Brain pericyte (primary cell): ENCODE measurements at places on chromosomes 11 and 22.

DNA sequence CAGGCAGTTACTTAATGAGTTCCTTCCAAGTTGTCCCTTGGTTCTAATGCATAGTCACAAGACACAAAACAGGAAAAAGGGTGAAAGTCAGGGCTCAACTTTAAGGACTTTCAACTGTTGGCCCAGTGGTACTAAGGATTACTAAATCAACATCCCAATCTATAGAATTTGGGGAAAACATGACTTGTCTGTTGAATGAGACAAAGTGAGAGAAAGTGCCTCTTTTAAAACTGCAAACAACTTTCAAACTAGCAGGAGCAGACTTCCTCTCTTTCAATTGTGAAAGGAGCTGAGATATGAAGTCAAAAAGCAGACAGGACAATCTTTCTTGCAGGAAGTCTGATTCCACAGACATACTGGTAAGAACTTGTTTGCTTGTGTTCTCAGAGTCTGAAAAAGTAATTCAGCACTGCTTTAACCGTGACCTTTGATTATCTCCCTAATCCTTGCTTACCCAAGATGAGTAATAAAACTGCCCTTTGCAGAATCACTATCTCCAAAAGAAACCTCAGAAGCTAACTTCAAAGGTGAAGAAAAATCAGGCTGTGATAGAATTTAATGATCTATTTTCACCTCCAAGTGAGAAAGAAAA, 960.7 kb upstream of the RAG2 start:
- no peak for DNase-seq

GRCh38 chr22:30694171-30694639, 469 bp upstream of the OSBP2 start:
- DNase-seq = no peak

DNA sequence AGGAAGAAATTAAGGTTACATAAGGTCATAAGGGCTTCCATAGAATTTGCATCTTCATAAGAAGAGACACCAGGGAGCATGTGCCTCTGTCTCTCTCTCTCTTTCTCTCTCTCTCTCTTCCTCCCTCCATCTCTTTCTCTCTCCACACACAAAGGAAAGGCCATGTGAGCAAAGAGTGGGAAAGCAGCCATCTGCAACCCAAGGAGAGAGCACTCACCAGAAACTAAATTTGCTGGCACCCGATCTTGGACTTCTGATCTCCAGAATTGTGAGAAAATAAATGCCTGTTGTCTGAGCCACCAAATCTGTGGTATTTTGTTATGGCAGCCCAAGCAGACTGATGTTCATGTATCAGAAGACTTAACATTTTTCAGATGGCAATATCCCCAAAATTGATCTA, 6.4 kb upstream of the KRTAP5-10 start:
- no peak for DNase-seq

- peak; percentile 2 for DNase-seq
Measured at GRCh38 chr11:80899381-80899780, 1458.6 kb upstream of the TENM4 start.
